Bone marrow (tissue), 2 donors: ENCODE measurements at places on chromosomes 2 and 18.

DNA sequence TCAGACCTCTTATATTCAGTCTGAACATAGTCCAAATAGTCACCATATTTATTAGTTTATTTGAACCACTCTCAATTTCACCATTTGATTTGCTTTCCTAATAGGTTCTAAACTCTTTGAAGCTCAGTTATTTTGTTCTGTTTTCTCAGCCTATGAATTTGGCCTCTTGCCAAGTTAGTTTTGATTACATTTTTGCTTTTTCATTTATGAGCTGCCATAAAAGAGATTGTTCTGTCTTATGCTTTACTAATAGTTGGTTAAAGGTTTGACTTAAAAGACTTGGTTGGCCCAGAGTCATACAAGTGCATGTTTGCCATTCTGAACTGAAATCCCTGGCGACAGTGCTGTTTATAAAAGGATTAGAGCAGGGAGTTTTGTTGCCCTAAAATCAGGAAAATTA is 85.9 kb upstream of the RANBP2 start:
- DNase-seq, result no peak

DNA sequence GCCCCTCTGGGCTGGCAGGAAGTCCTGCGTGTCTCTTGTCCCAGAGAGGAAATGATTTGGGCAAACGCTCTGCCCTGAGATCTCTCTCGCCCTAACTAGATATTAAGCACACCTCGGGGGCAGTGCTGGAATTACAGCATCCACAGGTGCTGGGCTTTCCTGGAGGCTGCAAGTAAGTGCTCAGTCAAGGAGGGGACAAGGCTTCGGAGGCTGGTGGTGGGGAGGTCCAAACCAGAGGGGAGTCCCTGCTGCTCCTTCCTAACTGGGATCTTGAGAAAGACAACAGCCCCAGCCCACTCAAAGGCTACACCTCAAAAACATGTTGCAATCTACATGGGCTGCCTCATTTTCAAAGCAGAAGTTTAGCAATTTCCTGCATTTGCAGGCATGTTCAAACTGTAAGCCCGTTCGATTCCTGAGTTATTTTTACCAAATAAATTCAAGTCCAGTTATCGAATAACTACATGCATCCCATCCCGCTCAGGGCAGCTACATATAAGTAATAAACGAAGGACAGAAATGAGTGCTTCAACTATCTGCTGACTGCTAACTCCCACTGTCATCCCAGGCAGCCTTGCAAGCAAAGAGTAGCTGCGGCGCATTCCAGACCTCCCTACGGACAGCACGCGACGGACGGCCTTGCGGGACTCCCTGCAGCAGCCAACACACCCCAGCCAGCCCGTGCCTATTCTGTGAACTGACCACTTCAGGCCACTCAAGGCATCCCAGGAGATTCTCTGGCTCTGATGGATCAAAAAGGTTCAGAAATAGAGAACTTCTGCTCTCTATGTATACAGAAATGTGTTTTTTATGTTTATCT is 27.5 kb downstream of the ZNF516 start:
- peak; percentile 18 for DNase-seq

- DNase-seq, result no peak
Measured at GRCh38 chr18:45355944-45356520, 259.2 kb upstream of the SLC14A2 start.

GRCh38 chr2:235511187-235511661 is 17.4 kb downstream of the AGAP1 start:
- DNase-seq, result no peak

- no peak for DNase-seq
Measured at GRCh38 chr18:49612515-49613033, 50.7 kb downstream of the LIPG start.

DNA sequence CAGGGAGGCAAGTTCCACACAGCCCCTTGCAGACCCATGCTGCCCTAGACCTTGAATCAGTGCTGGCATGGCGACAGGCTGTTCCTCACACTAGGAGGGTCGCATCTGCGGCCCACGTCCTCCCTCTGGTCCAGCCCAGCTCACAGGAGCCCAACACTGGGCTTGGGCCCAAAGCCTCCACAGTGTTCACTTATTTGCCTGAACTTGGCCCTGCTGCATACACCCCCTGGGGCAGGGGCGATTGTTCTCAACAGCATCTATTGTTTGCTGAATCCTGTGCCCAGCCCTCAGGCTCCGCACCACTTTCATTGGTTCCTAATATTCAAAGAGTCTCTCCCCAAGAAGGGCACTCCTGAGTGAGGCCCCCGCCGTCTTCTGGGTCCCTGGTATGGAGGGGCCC is 90.7 kb downstream of the ZBTB7C start:
- DNase-seq, result no peak

- DNase-seq, result no peak
Measured at GRCh38 chr2:232674491-232674890, 22.6 kb upstream of the GIGYF2 start.

GRCh38 chr2:54360055-54360792 is 95.9 kb upstream of the SPTBN1 start:
- DNase-seq, result no peak

- no peak for DNase-seq
Measured at GRCh38 chr2:134228493-134228903, 25.4 kb upstream of the MGAT5 start.

DNA sequence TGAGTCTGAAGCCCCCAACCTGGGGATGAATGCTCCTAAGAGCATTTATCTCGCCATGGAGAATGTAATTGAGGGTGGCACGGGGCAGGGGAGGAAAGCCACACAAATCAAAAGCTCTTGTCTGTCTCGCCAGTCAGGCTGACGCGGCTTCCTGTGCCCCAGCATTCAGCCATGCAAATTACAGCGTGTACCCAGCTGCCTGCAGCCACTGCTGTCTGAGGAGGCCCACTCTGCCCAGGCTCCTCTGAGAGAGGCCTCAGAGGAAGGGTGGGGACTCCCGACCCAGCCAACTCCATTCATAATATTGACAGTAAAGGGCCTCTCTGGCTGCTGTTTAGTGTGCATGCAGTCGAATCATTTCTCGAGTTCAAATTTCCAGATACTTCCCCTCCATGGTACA is 22.0 kb downstream of the SMAD7 start:
- DNase-seq, result peak; percentile 87

- DNase-seq, result no peak
Measured at GRCh38 chr18:23087352-23087751, 47.9 kb upstream of the CABLES1 start.

DNA sequence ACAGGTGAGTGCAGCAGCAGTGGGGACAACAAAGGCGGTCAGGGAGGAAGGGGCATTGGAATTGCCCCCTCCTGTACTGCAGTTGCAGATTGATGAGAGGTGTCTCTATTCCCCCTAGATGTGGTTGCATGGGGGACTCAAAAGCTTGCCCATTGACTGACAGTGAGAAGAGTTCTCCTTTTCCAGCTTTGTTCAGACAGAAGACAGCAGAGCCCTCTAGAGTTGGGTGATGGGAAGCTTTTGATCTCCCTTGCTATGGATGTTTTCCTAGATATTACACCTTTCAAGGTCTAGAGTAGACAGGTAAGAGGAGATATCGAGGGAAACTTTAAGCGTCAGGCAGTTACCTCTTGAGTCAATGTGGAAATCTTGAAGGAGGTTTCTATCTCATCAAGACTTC is 2.9 kb downstream of the PROKR1 start:
- DNase-seq, result no peak

GRCh38 chr2:54912893-54913292 is 137.4 kb downstream of the RTN4 start:
- no peak for DNase-seq

DNA sequence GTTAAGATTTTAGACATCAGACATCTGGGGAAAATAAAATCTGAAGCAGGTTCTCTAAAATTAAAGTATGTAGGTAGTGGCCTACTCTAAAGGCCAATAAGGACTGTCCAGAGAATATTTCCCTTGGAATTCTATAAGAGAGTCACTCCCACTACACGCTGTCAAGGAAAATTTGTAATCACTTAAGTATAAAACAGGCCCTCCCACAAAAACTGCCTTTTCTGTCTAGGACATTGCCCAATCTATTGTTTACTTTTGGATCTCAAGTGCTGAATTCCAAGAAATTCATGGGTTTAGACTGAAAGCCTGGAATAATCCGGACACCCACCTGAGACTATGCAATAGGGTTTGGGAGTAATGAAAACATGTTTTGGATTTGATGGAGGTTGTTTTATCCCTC is 1.7 kb upstream of the SRBD1 start:
- no peak for DNase-seq

- no peak for DNase-seq
Measured at GRCh38 chr18:39346916-39347315, 1781.3 kb upstream of the CELF4 start.

- no peak for DNase-seq
Measured at GRCh38 chr2:68031542-68032160, 31.2 kb downstream of the C1D start.

DNA sequence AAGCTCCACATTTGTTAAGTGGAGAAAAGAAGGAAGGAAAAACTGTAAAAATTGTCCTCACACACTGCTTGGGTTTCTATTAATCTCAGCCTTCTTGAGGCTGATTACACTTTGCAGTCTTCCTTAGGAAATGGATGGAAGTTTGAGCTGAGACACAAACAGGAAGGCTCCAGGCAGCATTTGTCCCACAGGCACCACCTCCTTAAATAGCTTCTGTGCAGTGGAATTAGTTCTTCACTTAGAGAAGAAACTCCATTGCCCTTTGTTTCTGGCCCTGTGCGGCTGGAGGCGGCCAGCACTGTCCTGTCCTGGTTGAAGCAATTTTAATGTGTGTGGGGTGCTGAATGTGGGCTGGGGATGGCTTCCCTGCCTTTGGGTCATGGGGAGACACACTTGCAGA is 44.3 kb downstream of the ARHGAP28 start:
- DNase-seq, result no peak

DNA sequence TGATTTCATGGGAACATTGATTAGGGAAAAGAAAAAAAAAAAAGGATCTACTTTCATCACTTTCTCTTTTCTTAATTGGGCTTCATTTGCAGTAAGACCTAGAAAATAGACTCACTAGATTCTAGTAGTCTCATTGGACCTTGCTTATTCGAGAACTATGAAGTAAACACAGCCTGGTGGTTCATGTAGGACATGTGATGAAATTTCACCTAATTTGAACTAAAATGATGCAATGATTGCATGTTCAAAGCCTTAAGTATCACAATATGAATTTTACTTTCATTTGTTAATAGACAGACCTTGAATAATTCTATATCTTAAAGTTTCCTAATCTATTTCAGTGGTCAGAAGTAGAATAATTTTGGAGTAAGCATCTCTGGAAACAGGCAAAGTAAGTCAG is 688.9 kb upstream of the NRXN1 start:
- DNase-seq, result no peak

DNA sequence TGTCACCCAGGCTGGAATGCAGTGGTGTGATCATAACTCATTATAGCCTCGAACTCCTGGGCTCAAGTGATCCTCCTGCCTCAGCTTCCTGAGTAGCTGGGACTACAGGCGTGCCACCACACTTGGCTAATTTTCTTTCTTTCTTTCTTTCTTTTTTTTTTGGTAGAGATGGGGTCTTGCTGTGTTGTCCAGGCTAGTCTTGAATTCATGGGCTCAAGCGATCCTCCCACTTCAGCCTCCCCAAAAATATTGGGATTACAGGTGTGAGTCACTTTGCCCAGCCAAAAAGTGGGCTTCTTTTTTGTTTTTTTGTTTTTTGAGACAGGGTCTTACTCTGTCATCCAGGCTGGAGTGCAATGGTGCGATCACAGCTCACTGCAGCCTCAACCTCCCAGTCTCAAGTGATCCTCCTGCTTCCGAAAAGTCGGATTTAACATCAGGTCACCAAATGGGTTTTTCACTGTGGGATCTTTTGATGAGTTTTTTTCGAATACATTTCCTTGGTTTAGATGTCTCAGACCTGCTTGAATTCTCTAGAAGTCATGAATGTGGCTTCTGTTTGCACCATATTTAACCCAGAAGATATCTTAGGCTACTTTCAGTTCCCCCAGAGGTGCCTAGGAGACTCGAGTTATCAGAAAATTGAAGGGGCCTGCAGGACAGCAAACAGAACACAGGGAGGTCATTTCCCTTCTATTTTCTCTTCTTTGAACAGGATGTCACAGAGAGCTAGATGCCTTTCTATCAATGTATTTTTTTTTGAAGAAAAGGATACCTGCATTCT is 8.9 kb downstream of the RAB31 start:
- no peak for DNase-seq

DNA sequence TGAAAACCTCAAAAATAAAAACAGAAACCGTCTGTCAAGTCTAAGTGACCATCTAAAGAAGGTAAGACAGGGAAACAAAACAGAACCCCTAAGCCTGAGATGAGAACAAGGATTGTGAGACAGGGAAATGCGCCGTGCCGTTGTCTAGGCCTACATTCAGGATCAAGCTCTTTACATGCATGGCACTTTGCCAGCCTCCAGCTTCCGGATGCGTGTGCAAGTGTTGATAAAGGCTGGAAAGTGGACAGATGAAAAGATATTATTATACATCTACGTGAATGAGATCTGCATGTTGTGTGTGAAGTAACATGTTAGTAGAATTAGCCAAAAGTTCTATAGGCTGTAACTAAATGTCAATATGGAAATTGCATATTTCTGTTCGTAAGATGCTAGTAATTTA is 28.6 kb upstream of the TMEM87B start:
- DNase-seq, result no peak

DNA sequence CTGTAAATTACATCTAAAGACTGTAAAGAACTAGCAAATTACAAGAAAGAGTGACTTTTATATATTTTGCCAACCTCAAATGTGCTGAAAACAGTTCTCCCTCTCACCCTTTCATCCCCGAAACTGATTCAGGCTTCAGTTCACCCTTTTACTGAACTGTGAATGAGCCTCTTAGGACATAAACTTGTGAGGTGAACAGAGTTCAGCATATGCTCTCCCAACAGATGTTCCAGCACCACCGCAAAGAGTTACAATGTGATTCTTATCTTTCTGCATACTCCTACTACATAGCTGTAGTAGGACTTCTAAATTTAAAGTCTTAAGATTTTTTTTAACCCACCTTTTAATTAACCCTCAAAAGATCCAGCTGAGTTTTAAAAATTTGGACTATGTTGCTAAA is 1.2 kb upstream of the ZCCHC2 start:
- DNase-seq, result peak; percentile 18

DNA sequence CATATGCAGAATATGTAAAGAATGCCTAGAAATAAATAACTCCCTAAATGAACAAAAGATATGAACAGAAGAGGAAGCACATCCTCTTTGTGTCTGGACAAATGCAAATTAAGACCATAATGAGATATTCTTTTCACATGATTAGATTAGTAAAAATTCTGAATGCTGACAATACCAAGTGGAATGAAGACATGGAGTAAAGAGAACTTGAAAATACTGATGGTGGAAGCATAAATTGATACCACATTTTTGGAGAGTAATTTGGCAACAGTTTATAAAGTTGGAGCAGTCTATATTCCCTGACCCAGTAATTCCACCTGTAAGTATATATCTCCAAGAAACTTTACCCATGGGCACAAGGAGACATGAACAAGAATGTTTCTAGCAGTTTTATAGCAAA is 130.0 kb downstream of the CAPN13 start:
- DNase-seq, result no peak

DNA sequence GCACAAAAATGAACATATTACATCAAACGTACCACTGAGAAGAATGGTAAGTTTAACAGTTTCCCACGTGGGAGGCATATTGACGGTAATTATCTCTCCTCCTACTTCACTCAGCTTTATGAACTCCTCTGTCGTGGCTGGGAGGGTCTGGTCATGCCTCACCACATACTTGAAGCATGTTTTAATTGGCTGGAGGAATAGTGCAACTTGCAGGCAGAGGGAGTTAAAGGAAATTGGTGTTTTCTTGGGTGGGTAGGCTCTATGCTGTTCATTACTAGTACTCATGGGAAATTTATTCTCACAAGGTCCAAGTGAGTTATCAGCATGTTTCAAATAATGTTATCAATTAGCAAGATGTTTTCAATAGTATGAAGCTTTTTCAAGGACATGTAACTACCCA is 767.0 kb downstream of the PLCL1 start:
- no peak for DNase-seq
